ENCODE measurements at places on chromosomes 5 and 9. TPM values are rescaled to one million over a fixed set of nuclear protein-coding genes. Genes with fewer than 3 reads are reported as not detected.

GRCh38 chr5:154829181-154829588 is 21.2 kb downstream of the FAXDC2 start:
- no peaks in the 10 kb centered on the region for H3K27me3 ChIP-seq
- no peak overlapping the region for H3K4me3 ChIP-seq
- peaks cover 7% of the 10 kb centered on the region for H3K36me3 ChIP-seq
- no peak overlapping the region for H3K27ac ChIP-seq
- no peak for DNase-seq

GRCh38 chr5:102856389-102856777 is 101.3 kb downstream of the PAM start:
- peaks cover 31% of the 10 kb centered on the region for H3K4me1 ChIP-seq
- DNase-seq = no peak
- H3K27me3 ChIP-seq = no peaks in the 10 kb centered on the region
- H3K36me3 ChIP-seq = no peaks in the 10 kb centered on the region
- no peak overlapping the region for H3K4me3 ChIP-seq
- no peak overlapping the region for H3K27ac ChIP-seq

- H3K4me3 ChIP-seq = no peak overlapping the region
- H3K27ac ChIP-seq = no peak overlapping the region
- H3K36me3 ChIP-seq = no peaks in the 10 kb centered on the region
- peaks cover 98% of the 10 kb centered on the region for H3K27me3 ChIP-seq
- H3K4me1 ChIP-seq = peaks cover 13% of the 10 kb centered on the region
Measured at GRCh38 chr9:122216138-122216797, 12.5 kb downstream of the LHX6 start.

DNA sequence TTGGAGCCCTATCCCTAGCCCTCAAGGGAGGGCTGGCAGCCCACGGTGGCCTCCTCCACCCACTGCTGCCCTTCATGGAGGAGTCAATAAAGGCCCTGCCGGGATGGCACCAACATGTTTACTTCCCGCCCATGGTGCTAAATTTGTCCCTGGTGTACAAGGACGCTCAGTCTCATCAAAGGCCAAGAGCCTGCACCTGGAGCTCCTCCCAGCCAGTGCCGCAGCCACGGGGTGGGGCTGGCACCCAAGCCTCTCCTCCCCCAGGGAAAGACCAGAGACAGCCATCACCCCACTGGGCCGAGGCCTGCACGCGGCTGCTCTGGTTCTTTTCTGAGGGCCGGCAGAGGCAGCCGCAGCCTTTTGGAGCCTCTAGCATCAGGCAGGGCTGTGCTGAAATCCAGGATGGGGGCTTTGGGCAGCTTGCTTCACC is 34.8 kb upstream of the RXRA start:
- H3K27ac ChIP-seq = no peak overlapping the region
- DNase-seq = no peak
- no peaks in the 10 kb centered on the region for H3K36me3 ChIP-seq
- H3K27me3 ChIP-seq = no peaks in the 10 kb centered on the region
- no peak overlapping the region for H3K4me3 ChIP-seq

GRCh38 chr5:169753795-169754194 is 116.7 kb downstream of the DOCK2 start:
- H3K27ac ChIP-seq = no peak overlapping the region
- H3K27me3 ChIP-seq = no peaks in the 10 kb centered on the region
- DNase-seq = no peak
- no peaks in the 10 kb centered on the region for H3K4me1 ChIP-seq

MEGF10 gene
- 0.87 TPM for total RNA-seq

DNA sequence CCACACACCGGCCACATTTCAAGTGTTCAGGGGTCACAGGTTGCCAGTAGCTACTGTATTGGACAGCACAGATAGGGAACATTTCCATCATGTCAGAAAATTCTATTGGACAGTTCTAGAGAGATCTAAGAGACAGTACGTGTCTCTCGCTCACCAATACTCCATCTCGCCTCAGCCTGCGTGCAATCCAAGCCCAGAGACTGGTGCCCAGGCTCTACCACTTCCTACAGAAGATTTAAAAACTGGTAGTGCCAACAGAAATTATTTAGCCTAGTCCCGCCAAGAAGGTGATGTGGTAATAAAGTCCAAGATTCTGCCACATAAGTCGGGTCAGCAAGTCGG is 390 bp upstream of the SNX2 start:
- no peaks in the 10 kb centered on the region for H3K27me3 ChIP-seq
- no peak for DNase-seq
- no peaks in the 10 kb centered on the region for H3K4me1 ChIP-seq
- H3K4me3 ChIP-seq = peak overlapping the region; percentile 98
- H3K27ac ChIP-seq = no peak overlapping the region

DNA sequence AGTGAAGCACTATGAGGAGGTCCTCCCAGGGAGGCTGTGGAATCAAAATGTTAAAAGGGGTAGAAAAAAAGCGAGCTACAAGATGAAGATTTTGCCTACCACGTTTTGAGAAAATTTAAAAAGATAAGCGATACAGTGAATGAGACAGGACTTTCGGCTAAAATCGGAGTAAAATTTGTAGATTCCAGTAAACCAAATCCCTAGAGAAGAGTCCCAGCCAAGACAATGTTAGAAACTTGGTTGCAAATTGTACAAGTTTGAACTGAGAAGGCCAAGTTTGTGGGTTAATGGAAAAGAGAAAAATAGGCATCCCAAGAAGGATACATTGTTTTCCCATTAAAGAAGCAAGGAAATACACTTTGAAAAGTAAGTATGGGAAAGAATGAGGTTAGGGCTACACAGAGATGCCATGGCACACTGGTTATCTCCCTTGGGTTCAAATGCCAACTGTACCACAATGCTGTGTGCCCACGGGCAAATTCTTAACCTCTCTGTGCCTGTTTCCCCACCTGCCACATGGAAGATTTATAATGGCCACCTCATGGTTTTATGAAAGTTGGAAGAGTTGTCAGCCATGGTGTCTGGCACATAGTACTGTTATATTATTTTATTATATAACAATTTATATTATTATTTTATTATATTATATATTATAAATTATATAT is 16.2 kb upstream of the MGAT1 start:
- H3K27ac ChIP-seq = no peak overlapping the region
- peaks cover 8% of the 10 kb centered on the region for H3K4me1 ChIP-seq
- no peaks in the 10 kb centered on the region for H3K27me3 ChIP-seq
- no peak for DNase-seq
- H3K4me3 ChIP-seq = no peak overlapping the region

DNA sequence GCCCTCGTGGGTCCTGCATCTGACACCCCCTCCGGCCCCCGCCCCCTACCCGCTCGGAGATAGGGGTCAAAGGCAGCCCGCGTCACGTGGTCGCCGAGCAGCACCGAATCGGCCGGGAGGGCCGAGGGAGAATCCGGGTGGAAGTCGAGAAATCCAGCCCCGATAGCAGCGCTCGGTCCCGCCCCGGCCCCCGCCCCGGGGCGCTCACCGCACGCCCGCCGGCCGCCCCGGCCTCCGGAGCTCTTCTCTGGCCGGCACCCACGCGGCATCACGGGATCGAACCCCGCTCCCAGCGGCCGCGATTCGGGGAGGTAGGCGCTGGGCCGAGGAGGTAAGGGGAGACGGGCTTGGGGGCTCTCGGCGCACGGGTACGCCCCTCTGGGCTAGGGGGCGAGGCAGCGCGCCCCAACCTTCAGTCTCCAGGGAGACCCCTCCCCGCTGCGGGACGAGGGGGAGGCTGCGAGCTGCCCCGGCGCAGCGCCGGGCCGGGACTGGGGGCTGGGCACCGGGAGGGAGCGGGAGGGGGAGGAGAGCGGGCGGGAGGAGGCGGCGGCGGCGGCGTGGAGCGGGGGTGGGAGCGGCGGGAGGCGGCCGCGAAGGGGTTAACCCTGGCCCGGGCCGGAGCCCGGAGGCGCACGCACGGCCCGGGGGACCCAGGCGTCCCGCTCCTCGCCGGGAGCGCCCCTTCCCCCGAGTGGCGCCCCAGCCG is 22.1 kb upstream of the NDST1 start:
- no peaks in the 10 kb centered on the region for H3K27me3 ChIP-seq
- DNase-seq = peak; percentile 57
- H3K4me3 ChIP-seq = peak overlapping the region; percentile 73
- peaks cover 25% of the 10 kb centered on the region for H3K4me1 ChIP-seq
- no peaks in the 10 kb centered on the region for H3K36me3 ChIP-seq

GRCh38 chr9:3746296-3747275 is 220.8 kb upstream of the RFX3 start:
- H3K27ac ChIP-seq = no peak overlapping the region
- no peaks in the 10 kb centered on the region for H3K36me3 ChIP-seq
- peaks cover 5% of the 10 kb centered on the region for H3K4me1 ChIP-seq
- H3K27me3 ChIP-seq = no peaks in the 10 kb centered on the region

GRCh38 chr5:108639366-108639765 is 108.3 kb upstream of the FER start:
- no peak overlapping the region for H3K27ac ChIP-seq
- H3K4me3 ChIP-seq = no peak overlapping the region
- no peaks in the 10 kb centered on the region for H3K36me3 ChIP-seq
- peaks cover 26% of the 10 kb centered on the region for H3K4me1 ChIP-seq

IRX2 gene
- not detected for total RNA-seq

PDGFRB gene
- 58.3 TPM for total RNA-seq

DNA sequence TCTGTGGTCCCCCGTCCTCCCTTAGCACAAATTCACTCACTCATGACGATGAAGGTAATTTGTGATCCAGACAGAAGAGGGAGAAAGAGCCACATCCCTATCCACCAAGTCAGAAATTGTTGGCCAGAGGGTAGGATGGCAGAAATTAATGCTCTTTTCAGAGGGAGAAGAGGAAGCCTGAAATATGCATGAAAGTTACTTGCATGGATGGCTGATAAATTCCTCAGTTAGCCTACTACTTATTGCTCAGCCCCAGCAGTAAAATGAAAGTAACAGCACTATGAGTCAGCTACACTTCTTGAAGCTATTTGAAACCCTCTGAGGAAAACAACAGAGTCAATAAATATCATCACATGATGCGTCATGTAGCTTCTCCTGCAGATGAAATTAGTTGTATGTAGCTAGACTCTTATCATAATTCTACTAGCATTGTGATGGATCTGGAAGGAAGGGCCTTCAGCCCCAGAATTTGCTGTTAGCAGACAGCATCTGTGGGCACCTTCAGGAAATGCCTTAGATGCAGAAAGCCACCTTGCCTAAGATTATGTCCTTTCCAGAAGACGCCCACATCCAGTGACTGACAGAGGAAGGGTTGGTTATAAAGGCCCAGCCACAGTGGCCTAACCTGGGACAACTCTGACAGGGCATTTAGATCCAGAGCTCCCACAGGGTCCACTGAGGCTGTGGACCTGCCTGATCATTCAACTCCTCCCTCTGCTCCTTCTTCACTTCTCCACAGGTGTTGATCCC is 81.2 kb upstream of the CCDC112 start:
- no peaks in the 10 kb centered on the region for H3K27me3 ChIP-seq
- no peaks in the 10 kb centered on the region for H3K4me1 ChIP-seq
- H3K36me3 ChIP-seq = no peaks in the 10 kb centered on the region
- H3K4me3 ChIP-seq = no peak overlapping the region

- H3K4me1 ChIP-seq = peaks cover 3% of the 10 kb centered on the region
- peaks cover 65% of the 10 kb centered on the region for H3K27me3 ChIP-seq
- no peak overlapping the region for H3K27ac ChIP-seq
- DNase-seq = no peak
- no peak overlapping the region for H3K4me3 ChIP-seq
- H3K36me3 ChIP-seq = no peaks in the 10 kb centered on the region
Measured at GRCh38 chr9:132146039-132146438, 15.8 kb upstream of the NTNG2 start.

PCDHA1 gene
- total RNA-seq = 0.96 TPM

DNA sequence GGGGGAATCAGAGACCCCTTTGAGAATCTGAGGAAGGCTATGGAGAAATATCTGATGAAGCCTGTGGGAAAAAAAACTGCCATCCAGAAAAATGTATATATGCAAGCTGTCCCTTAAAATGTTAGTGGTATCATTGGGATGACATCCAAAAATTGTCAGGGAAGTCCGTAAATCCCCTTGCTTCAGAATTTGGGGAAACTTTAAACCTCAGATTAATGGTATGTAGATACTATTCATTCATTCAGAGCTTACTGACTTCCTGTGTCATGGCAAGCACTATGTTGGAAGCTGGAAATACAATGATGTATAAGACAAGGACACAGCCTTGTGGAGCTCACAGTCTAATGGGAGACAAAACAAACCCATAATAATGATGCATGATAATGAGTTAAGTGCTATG is 10.9 kb upstream of the MOB3B start:
- H3K36me3 ChIP-seq = no peaks in the 10 kb centered on the region
- no peaks in the 10 kb centered on the region for H3K27me3 ChIP-seq
- no peak overlapping the region for H3K4me3 ChIP-seq
- no peak overlapping the region for H3K27ac ChIP-seq
- no peaks in the 10 kb centered on the region for H3K4me1 ChIP-seq

- H3K4me1 ChIP-seq = no peaks in the 10 kb centered on the region
- no peaks in the 10 kb centered on the region for H3K36me3 ChIP-seq
- no peak for DNase-seq
- no peak overlapping the region for H3K4me3 ChIP-seq
- H3K27ac ChIP-seq = no peak overlapping the region
Measured at GRCh38 chr9:71638627-71639026, 129.7 kb downstream of the CEMIP2 start.

DNA sequence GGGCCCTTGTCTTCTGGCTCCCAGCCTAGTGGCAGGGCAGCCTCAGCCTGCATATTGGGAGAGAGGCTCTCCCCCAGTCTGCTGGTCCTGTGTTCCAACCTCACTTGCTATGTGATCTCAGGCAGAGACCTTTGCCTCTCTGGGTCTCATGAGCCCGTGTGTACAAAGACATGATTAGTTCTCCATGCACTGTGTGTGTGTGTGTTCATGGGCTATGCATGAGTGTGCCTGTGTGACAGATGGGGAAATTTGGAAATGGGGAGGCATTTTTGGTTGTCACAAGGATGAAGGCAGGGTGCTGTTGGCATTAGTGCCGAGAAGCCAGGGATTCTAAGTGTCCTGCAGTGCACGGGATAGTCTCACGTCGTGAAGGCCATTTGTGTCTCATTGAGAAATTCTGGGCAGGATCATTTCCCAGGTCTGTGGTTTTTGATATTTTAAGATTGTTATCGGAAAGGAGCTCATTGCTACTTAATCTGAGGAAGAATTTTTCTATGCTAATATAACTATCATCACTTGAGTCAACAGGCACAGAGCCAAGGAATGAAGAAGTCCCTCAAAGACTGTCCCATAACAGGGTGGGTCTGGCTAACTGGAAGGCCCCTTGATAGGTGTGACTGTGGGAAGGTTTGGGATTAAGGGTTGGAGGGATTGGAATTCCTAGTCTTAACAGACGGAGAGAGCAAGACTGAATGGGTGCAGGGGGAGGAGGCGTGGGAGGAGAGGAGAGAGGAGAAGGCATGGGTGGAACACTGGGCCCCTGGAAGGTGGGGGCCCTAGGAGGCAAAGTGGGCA is 168.5 kb downstream of the RGS3 start:
- H3K4me3 ChIP-seq = no peak overlapping the region
- no peaks in the 10 kb centered on the region for H3K27me3 ChIP-seq
- peaks cover 5% of the 10 kb centered on the region for H3K4me1 ChIP-seq
- no peak overlapping the region for H3K27ac ChIP-seq
